ENCODE measurements at places on chromosomes 2 and 18.

DNA sequence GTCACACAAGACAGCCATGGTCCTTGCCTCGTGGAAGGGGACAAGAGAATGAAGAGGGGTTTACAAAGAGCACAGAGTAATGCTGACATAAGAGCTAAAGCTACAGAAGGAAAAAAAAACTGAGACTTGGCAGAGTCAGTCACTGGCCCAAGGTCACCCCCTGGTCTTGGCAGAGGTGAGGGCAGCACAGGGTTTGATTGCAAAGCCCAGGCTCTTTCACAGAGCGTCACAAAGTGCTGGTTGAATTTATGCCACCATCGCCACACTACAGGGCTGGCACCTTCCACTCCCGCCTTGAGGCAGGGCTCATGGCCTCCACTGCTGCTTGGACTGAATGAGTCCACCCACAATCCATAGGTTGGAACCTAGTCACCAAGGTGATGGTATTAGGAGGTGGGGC is 190.2 kb downstream of the INHBB start:
- no peak for DNase-seq

GRCh38 chr2:37544591-37545031 is 126.8 kb downstream of the CDC42EP3 start:
- no peak for DNase-seq

DNA sequence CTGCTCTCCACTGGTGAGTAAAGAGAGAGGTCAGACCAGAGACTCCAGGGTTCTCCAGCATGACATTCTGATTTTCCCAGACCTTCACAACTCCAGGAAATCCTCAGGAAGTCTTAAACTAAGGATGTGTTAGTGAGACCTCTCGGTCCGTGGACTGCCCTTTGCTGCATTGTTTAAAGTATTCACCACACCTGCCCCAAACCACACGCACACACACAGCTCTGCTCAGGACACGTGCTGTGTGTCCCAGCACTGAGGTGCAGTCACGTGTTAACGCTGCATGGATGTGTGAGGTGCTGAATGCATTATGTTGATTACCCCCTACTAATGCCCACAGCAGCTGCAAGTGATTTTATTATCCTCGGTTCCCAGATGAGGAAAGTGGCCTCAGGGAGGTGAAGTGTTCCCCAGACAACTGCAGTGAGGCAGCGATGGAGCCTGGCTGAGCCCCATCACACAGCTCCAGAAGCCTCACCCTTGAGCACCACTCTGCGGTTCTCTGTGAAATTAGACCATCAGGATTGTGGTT is 68.4 kb downstream of the TRAPPC12 start:
- DNase-seq: no peak

- DNase-seq: no peak
Measured at GRCh38 chr2:215401896-215402379, 33.9 kb downstream of the FN1 start.

DNA sequence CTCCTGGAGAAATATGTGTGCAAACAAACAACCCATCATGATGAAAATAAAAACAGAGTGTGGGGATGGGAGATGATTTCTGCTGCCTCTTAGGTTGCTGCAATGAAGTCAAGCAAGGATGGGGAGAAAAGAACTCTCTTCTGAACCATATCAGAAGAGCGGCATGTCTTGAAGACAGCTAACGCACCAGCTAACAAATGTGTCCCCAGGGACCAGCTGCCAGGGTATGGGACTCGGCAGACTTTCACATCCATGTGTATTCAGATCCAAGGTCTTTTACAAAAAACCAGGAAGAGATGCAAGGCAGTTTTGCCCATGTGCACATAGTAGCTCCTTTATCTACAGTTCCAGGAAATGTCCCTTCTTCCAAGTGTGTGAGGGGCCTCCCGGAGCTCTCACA is 125.4 kb downstream of the CLIP4 start:
- no peak for DNase-seq

- no peak for DNase-seq
Measured at GRCh38 chr2:203394519-203395227, 66.5 kb downstream of the ABI2 start.

DNA sequence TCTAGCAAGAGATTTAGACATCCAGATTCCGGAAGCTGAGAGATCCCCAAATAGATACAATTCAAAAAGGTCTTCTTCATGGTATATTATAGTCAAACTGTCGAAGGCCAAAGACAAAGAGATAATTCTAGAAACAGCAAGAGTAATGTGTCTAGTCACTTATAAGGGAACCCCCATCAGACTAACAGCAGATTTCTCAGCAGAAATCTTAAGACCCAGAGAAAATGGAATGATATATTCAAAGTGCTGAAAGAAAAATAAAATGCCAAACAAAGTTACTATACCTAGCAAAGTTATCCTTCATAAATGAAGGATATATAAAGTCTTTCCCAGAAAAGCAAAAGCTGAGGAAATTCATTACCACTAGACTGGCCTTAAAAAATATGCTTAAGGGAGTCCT is 36.1 kb upstream of the PAX3 start:
- DNase-seq: no peak

- DNase-seq: no peak
Measured at GRCh38 chr2:70680735-70681134, 87.3 kb downstream of the ADD2 start.

DNA sequence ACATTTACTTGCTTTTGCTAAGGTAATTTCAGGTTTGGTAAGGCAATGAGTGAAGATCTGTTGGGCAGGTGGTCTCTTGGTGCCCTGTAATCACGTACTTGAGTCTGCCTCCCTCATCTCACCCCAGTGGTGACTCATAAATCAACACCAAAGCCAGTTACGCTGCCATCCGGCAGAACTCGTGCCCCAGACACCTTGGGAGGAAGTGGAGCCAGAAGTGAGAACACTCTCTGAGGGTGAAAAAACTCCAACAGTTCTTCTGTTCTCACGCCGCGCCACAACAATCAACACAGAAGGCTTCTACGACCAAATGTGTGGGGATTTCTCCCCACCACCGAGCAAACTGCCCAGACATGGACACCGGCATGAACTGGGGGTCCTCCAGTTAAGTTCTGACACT is 206.2 kb downstream of the ARL4C start:
- peak; percentile 77 for DNase-seq
